GM23338 (cell line): ENCODE measurements at places on chromosomes 7 and 10.

DNA sequence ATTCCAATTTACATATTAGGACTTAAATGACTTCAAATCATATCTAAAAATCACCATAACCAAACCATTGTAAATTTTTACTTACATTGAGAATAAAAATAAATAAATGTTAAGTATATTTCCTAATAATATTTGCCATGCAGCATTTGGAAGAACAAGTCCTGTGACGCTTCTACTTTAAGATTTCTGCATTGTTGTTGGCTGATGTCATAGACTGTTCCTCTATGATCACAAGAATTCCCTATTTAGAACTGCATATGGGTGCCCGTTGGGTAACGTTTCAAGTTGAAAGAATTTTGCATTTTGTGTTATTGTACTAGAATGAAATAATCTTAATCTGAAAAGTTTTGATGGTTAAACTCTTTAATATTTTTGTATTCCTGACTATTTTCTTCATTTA lies 5.1 kb upstream of the ITGB1 start:
- no peak overlapping the region for H3K4me3 ChIP-seq
- no peaks in the 10 kb centered on the region for H3K36me3 ChIP-seq
- no peaks in the 10 kb centered on the region for H3K27me3 ChIP-seq
- no peak for DNase-seq

DNA sequence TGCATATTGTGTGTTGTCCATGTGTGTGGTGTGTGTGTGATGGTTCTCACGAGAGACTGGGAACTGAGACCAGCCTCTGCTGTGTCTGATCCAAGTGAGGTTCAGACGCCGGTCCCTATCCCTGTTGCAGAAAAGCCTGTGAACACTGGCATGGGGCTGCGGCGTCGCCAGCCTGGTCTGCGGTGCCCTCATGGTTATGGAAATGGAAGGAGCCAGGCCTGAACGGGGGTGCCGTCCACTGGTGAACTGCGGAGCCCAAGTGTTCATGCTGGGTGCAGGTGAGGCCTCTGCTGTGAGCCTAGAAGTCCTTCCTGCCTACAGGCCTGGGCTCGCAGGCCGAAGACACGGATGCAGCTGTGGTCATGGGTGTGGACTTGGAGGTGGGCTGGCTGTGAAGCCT lies 18.7 kb upstream of the NCAPG2 start:
- no peak overlapping the region for H3K27ac ChIP-seq
- H3K36me3 ChIP-seq: no peaks in the 10 kb centered on the region
- DNase-seq: no peak
- H3K4me3 ChIP-seq: no peak overlapping the region

- H3K36me3 ChIP-seq: no peaks in the 10 kb centered on the region
- H3K27me3 ChIP-seq: no peaks in the 10 kb centered on the region
- H3K27ac ChIP-seq: no peak overlapping the region
- no peak for DNase-seq
- H3K4me1 ChIP-seq: peaks cover 4% of the 10 kb centered on the region
- H3K4me3 ChIP-seq: no peak overlapping the region
These were observed 37.0 kb upstream of the TMEM72 start for GRCh38 chr10:44874166-44874565.

GRCh38 chr7:89771003-89771636 lies 383.1 kb upstream of the STEAP1 start:
- H3K4me3 ChIP-seq: no peak overlapping the region
- H3K27me3 ChIP-seq: no peaks in the 10 kb centered on the region
- peak; percentile 21 for DNase-seq
- H3K4me1 ChIP-seq: no peaks in the 10 kb centered on the region

GRCh38 chr7:48388911-48389310 lies 217.7 kb downstream of the ABCA13 start:
- no peaks in the 10 kb centered on the region for H3K27me3 ChIP-seq
- no peaks in the 10 kb centered on the region for H3K4me1 ChIP-seq
- H3K27ac ChIP-seq: no peak overlapping the region
- H3K4me3 ChIP-seq: no peak overlapping the region
- no peaks in the 10 kb centered on the region for H3K36me3 ChIP-seq

DNA sequence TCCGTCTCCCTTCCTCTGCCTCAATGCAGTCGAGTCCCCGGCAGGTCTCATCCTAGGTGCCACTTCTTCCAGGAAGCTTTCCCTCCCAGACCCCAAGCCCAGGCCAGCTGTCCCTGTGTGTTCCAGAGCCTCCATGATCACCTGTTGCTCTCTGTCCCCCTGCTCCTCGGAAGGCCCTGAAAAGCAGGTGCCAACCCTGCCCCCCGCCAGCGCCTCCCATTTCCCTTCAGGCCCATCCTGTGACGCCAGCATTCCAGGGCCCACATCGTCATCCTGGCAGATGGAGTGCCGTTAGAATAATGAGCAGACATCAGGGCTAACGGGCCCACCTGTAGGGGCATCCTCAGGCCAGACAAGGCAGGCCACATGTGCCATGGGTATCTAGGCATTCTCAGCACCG lies 253.0 kb upstream of the PPP2R2D start:
- no peaks in the 10 kb centered on the region for H3K27me3 ChIP-seq
- no peak overlapping the region for H3K4me3 ChIP-seq
- peaks cover 18% of the 10 kb centered on the region for H3K4me1 ChIP-seq
- DNase-seq: peak; percentile 27
- H3K27ac ChIP-seq: no peak overlapping the region
